Stimulated activated CD4-positive, alpha-beta T cell treated with anti-CD3 and anti-CD28 coated beads, Interleukin-1b, Interleukin-23, amount 100 ng/mL, for 4 hours (primary cell): ENCODE measurements at places on chromosomes 2 and 18.

GRCh38 chr2:174535083-174535482 lies 48.3 kb upstream of the GPR155 start:
- no peak for DNase-seq

DNA sequence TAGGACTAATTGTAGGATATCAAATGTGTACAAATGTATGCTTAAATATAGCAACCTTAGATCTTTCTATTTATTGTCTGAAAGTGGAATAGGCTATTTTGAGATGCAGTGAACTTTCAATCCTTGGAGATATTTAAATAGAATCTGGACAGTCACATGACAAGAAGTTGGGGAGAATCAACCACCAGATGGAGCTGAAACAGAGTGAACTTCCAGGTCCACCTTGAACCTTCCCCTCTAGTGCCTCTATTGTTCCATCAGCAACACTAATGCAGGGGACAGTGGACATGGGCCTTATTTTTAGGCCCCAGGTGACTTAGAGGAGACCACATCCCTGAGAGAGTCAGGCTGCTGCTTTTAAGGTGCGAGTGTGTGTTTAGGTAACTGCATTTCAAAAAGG lies 37.0 kb upstream of the CRIM1 start:
- no peak for DNase-seq

- no peak for DNase-seq
These were observed 260.0 kb upstream of the ID2 start for GRCh38 chr2:8421658-8422449.

GRCh38 chr2:27102329-27102728 lies 15.8 kb downstream of the KHK start:
- no peak for DNase-seq

DNA sequence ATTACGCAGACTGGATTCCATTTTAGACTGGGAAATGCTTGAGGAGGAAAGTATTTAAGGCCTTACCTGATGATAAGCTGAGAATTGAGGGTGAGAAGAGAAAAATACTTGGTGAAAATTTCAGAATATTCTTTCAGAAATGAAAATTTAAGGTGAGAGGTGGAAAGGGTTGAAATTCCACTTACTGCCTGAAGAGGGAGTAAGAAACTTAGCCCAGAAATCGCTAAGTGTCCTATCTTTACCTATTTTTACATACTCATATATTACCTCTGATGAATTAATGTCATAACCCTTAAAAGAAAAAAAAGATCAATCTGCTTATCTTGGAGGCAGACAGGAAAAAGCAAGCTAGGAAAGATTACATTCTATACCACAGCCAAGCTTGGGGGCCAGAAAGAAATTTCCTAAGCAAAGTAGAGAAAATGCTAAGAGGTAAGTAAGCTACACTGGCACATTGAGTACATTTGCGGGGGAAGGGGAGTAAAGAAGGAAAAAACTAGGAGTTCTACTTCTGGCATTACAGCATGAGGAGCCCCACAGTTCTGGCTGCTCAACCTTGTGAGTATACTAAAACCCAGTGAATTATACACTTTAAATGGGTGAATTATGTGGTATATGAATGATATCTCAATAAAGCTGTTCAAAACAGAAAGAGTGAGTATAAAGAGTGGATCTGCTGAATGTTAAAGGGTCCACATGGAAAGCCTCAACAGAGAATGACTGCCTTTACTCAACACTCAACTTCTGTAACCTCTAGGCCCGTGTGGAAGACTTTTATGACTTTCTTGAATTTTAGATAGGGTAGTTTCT lies 33.8 kb downstream of the SMC6 start:
- no peak for DNase-seq
